ENCODE measurements at places on chromosomes 5 and 9.

GRCh38 chr5:99104538-99105132 is 175.8 kb upstream of the CHD1 start:
- no peak for DNase-seq

- no peak for DNase-seq
Observed at GRCh38 chr9:4814913-4815312, 22.2 kb downstream of the RCL1 start.

DNA sequence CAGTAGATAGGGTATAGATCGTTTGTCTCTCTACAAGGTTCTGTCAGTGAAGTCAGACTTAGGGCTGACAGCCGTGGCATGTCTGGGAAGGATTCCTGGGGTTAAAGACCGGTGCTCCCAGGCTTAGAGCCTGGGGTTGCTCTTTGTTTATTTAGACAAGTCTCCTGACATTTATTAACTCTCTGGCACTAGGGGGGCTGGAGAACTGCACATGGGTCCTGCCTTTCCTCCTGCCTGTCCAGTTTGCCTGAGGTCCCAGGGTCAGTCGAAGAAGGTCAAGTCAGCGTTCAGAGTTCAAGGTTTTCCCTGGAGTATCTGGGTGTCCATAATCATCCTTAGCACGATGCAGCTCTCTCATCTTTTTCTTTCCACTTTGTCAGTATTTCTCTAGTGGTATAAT is 5.6 kb downstream of the EGFLAM start:
- DNase-seq: no peak

DNA sequence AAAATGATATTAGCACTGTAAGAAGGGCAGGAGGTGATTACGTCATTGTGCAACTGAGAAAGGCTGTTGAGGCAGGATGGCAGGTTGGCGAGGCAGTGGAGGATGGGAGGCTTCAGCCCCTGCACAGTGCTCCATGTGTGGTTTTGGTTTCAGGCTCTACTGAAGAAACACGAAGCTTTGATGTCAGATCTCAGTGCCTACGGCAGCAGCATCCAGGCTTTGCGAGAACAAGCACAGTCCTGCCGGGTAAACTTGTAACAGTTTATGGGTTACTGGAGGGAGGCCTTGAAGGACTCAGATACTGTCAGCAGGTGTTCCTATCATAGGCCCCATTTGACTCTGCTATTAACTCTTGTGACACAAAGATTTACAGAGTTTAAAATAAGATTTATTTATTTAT is 35.1 kb downstream of the SPTAN1 start:
- DNase-seq: no peak

All from activated gamma-delta T cell (primary cell).